ENCODE measurements at places on chromosomes 2 and 18.

GRCh38 chr2:229780856-229781773 is 66.8 kb upstream of the DNER start:
- DNase-seq = no peak

DNA sequence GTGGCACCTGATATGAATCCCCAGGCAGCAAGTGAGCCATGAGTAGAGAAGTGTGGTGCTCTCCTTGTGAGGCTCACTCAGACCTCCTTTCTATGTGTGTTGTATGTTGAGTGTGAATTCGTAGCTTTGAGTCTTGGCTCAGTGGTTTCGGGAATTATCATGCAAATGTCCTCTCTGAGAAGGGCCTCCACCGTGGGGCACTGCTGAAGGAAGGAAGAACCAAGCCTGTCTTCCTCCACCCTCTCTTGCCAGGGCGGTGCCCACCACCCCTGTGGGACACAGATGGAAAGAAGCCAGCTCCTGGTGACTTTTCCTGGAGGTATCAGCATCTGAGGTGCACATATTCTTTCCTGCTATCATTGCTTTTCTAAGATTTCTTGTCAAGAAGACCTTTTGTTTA is 156.1 kb downstream of the MYT1L start:
- no peak for DNase-seq

DNA sequence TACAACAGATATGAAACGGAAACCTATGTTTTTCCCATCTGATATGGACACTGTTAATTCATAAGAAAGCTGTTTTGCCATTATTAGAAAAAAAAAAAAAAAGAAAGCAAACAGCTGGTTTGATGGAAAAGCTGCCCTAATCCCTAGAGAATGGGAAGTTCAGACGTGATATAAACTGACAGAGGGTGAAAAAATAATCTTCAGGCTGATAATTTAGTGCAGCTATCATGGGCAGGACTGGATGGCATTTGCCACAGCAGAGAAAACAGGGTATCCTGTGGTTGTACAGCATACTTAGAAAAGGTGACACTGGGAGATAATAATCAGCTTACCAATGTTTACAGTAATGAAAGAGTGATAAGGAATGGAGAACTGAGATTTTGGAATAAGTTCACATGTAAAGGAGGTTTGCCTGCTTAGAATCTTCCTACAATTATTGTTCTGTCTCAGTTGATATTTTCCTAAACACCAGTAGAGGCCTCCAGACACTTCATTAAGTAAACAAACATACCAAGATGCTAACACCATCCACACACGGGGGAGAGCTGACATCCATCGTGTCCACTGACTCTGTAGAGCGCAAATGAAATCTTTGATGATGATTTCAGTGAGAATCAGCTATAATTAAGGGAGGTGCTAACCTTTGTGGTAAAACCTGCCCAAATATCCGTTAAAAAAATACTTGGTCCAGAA is 211.6 kb upstream of the MMADHC start:
- DNase-seq = no peak

- no peak for DNase-seq
These were observed 44.4 kb upstream of the RBM44 start for GRCh38 chr2:237754182-237754581.

DNA sequence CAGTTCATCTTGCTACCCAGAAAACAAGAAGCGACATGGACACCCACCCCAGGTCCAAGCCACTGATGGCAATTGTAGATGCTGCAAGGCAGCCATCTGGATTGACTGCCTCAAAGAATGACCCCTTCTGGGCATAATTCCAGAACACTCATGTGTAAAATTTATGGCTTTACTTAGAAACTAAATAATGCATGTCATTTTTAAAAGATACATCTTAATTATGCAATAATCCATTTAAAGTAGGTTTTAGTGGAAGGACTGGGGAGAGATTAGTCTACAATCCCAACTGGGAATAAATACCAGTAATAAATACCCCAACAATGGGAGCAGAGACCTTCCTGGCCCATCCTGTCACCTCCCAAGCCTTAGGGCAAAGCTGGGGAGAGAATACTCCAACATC is 247.7 kb downstream of the SS18 start:
- no peak for DNase-seq

DNA sequence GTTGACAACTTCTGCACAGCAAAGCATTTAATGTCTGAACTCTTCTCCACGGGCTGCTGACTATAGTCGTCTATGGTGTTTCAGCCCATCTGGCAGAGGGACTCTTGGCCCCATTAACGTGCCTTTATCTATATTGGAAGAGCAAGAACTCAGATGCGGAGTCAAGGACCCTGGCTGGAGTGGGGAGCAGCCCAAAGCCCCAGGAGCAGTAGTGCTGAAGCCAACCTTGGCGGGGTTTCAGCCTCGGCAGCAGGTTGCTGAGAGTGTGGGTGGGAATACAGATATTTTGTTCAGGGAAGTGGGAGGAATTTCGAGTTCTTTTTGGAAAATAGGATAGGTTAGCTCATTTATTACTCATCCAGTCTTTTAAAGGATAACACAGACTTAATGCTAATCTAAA is 34.2 kb downstream of the TMEM17 start:
- DNase-seq = no peak

DNA sequence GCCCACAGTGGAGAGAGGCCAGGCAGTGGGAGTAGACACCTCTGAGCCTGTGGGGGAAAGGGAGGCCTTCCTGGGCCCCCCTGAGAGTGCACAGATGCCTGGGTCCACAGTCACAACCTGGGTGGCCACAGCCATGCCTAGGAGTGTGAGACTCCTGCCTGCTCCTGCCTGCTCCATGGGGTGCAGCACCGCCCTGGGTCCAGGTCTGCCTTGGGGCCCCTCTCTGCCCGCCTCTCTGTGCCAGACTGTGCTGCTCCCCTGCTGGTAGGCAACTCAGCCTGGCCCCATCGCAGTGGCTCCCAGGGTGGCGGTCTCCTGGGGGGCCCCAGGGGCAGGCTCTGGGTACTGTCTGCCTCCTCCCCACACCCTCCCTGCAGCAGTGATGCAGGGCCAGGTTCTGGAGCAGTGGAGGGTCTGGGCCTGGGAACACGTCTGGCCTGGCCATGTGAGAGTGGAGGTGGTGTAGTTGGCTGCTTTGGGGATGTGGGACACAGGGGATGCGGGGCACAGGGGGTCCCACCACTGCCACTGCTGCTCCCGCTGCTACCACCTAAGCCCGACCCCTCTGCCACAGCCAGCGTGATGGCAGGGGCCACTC is 60.1 kb upstream of the DLX2 start:
- no peak for DNase-seq

DNA sequence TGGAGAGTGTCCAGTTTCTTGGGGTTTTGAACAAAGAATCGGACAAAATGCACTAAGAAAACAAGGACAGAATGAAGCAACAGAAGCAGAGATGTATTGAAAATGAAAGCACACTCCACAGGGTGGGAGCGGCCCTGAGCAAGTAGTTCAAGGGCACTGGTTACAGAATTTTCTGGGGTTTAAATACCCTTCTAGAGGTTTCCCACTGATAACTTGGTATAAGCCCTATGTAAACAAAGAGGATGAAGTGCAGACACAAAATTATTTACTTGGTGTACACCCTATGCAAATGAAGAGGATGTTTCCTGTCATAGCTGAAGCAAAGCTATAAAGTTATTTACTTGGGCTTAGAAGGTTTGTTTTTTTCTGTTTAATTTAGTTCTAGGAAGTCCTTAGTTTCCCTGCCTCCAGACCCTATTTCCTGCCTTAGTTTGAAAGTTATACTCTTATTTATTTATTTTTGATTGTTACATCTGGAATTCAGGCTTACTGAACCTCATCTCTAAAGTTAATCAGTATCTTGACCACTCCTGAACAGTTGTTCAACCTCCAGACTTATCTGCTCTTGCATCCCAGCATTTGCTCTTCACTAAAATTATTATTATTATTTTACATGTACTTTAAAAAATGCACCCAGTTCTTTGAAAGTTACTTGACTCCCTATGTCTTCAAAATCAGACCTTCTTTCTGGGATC is 193.5 kb downstream of the SPP2 start:
- DNase-seq = no peak

- no peak for DNase-seq
These were observed 6.7 kb downstream of the SMARCAL1 start for GRCh38 chr2:216418981-216419380.

DNA sequence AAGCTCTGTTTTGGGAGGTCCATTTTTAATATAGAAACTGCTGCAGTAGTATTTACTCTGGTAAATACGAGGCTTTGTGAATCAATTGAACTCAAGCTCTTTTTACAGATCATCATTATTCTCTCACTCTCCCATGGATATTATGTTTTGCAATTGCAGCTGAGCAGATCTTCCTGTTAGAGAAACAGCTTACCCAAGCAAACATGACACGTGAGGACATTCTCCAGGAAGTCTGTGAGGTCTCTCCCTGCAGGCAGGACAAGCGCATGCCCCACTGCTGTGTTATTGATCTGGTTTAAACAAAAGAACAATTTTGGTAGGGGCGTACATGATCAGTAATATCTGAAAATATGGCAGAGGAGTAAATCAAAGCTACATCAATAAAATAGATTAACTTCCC is 72.1 kb downstream of the COL6A3 start:
- no peak for DNase-seq

GRCh38 chr18:22434973-22435608 is 17.4 kb upstream of the CTAGE1 start:
- no peak for DNase-seq

DNA sequence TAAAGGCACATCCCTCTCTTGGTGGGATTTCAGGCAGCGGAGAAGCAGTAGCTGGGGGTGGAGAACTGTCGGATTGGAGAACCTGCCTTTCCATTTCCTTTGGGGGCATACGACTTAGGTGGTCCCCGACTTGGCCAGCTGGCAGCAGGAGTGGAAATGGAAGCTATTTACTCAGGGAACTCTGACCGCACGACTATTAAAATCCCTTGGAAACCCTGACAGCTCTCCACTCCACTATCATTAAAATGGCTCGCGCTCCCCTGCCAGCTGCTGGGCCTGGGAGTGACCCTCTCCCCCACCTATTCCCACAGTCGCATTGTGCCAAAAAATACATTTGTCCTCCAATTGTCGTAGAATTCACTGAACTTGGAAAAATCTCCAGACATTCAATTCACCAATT is 77.7 kb upstream of the APCDD1 start:
- DNase-seq = no peak

DNA sequence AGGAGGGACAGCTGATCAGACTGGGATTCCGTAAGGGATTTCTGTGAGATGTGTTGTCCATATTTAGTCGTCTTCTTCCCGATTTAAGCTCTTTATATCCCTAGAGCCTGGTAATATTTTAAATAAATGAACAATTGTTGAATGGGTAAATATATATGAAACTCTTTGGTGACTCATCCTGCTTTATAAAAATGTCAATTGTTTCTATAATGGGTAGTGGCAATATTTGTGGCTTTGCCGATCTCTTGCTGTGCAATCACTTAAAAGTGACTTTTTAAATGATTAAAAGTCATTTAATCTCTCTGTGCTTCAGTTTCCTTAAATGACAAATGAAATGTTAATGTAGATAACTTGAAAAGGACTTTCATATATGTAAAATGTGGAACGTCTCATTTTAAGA is 339.2 kb downstream of the RNF144A start:
- no peak for DNase-seq

GRCh38 chr2:100537918-100538317 is 24.9 kb upstream of the PDCL3 start:
- DNase-seq = no peak

DNA sequence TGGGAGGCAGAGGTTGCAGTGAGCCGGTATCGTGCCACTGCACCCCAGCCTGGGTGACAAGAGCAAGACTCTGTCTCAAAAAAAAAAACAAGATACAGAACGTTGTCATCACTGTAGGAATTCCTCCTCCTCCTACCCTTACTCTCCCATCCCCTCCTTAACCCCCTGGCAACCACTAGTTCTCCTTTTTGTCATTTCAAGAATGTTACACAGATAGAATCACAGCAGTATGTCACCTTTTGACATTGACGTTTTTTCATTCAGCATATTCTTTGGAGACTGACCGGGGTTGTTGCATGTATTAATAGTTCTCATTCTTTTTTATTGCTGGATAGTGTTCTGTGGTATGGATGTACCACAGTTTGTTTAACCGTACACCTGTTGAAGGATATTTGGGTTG is 32.4 kb downstream of the TTLL4 start:
- no peak for DNase-seq

GRCh38 chr2:26011990-26012856 is 21.7 kb upstream of the RAB10 start:
- DNase-seq = no peak

- DNase-seq = peak; percentile 54
These were observed 5.6 kb upstream of the LRATD1 start for GRCh38 chr2:14626873-14627272.

DNA sequence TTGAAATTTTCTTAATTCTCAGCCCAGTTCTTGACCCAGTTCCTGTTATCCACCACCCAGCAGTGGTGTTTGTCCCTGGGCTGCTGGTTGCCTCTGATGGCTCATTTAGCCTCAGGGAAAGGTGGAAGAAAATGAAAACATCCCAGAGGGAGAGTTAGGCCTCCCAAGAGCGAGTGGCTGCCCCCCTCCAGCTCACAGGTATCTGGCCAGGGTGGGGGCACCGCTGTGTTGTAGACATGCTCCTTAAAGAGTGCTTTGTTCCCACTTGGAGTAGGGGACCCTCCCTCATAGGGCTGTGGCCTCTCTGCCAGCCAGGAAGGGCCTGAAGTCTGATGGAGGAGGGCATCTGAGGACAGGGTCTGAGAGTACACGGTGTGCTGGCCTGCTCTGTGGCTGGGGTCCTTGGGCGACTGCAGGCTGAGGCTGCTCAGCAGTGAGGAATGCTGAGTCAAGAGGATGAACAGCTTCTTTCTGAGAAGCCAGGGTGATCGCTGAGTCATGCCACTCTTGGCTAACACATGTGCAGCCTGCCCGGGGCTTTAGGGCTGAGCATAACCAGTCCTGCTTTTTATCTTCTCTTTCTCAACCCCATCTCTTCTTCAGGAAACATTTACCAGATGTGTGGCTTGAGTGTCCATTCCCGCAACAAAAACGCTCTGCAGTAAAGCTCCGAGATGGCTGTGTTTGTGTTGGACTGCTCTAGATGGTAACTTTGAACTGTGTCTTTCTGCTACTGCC is 72.3 kb downstream of the IL1R2 start:
- no peak for DNase-seq

DNA sequence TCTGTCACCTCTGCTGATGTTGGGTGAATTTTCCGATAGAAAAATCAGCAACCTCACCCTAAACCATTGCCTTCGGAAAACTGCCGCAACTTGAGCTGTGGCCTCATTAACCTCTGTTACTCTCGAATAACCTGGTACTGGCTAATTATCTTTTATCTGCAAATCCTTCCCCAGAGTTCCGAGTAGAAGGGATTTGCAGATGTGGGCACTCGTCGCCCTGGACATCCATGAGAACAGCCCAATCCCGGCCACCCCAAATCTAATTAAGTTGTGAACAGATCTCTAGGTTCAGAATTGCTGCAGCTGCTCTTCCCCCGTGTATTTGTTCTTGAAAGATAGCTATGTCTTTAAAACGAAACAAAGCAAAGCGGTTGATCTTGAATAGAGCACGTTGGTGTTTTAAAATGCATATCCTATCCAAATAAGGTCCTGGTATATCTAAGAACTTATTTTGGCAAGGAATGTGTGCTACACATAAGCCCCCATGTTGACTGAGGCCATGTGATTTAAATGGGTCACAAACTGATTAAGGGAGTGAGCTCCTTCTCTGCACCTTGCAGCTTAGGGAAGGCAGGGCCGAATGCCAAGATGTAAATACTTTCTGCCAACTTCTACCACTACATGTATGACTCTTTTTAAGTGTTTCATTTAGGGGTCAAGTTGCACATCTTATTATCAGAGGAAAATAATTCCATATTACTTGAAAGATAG is 88.2 kb downstream of the MTCL1 start:
- DNase-seq = no peak

All from NCI-H1105 (cell line).